Hematopoietic multipotent progenitor cell treated with erythropoietin and hydrocortisone succinate and interleukin-3 and kit ligand, for 15 days (in vitro differentiated cells): ENCODE measurements at places on chromosomes 11 and 22.

- DNase-seq = no peak
Observed at GRCh38 chr11:69310934-69311766, 17.2 kb downstream of the MYEOV start.

DNA sequence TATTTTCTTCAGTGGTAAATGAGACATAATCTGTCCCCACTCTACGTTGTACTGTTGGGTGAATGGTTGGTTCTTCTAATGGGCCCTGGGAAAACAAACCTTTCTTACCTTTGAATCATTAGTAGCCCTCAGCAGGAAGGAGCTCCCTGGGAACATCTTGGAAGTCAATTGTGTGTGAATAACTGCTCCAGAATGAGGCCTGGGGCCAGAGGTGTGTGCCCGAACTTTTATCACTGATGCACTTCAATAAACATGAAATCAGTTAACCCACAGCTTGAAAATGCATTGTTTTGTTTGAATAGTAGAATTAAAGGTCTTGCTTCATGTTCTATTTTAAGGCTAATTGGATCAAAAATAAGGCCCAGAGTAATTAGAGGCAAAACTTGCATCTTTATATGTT is 67.1 kb downstream of the NAV2 start:
- DNase-seq = no peak

DNA sequence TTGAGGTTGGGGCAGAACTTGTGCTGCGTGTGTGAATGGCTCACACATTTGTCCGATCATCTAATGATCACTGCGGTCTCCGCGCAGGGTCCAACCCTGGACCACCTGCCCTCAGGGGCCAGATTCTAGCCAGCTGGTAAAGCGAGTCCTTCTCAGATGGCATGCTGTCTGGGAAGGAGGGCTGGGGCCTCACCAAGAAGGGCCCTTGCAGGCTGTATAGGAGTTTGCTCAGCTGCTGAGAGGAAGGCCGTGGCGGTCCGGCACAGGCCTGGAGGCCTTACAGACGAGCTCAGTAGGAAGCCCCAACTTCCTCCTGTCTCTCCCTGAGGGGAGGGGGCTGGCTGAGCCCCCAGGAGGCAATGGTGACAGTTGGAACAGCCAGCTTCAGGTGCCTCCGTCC is 13.7 kb downstream of the PHLDA2 start:
- no peak for DNase-seq

GRCh38 chr22:30908051-30908461 is 60.5 kb downstream of the MORC2 start:
- DNase-seq = no peak

DNA sequence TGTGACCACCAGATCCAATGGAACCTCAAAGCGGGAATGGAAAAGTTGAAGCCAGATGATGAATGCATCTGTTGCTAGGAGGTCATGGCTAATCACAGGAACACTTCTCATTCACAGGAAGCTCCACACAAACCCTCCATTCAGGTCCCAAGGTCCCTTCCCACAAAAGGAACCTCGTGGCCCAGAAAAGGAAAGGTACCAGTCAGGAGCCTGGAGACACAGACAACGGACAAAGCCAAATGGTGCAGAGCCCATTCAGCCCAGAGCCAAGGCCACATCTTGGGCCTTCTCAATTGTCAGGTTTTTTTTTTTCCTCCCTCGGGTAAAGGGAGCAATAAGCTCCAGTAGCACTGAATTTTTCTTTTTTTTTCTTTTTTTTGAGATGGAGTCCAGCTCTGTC is 87.0 kb downstream of the FAM168A start:
- DNase-seq = no peak
